Right lobe of liver (tissue), 6 donors: ENCODE measurements at places on chromosomes 5 and 9. TPM values are rescaled to one million over a fixed set of nuclear protein-coding genes. Genes with fewer than 3 reads are reported as not detected.

- no peaks in the 10 kb centered on the region for H3K36me3 ChIP-seq
- H3K27me3 ChIP-seq = no peaks in the 10 kb centered on the region
- H3K4me1 ChIP-seq = no peaks in the 10 kb centered on the region
- H3K4me3 ChIP-seq = no peak overlapping the region
- DNase-seq = no peak
- no peak overlapping the region for H3K27ac ChIP-seq
Measured at GRCh38 chr5:9126490-9126889, 419.4 kb downstream of the SEMA5A start.

Gene SLCO4C1
- 2.4 TPM for total RNA-seq

DNA sequence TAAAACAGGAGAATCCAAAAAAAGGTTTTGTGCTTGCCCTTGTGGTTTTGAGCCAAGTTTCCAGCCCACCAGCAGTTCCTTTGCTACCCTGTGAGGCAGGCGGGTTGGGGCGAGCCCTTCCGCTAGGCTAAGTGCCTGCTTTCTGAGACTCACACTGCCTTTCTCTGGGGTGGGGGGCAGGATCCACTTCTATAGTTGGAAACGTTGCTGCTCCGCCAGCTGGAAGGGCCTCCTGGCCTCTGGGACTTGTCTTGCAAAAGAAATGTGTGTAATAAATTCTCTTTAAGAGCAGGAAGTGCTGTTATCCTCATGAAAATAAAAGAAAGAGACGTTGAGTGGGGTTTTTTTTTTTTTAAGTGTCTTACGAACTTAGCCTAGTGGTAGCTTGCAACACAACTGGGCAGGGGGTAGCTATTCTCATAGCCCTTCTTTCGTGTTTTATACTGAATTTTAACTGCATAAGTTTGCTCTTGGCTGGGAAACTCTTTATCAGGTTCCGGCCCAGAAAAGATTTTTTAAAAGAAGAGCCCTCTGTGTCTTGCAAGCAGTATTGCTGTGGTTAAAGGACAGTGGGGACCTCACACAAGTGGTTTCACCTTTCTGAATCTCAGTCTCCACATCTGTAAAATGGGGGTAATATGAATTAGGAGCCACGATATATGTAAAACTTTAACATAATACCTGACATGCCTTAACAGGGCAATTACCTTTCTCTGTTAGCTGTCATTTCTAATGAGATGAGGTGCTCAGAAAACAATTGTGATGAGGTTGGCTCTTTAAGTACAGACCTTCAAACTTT is 19.8 kb downstream of the JADE2 start:
- no peak overlapping the region for H3K4me3 ChIP-seq
- no peaks in the 10 kb centered on the region for H3K27me3 ChIP-seq
- no peak overlapping the region for H3K27ac ChIP-seq
- no peaks in the 10 kb centered on the region for H3K4me1 ChIP-seq

Gene GABRA6
- total RNA-seq = not detected

- no peaks in the 10 kb centered on the region for H3K36me3 ChIP-seq
- H3K27ac ChIP-seq = no peak overlapping the region
- peaks cover 7% of the 10 kb centered on the region for H3K4me1 ChIP-seq
- DNase-seq = no peak
- no peak overlapping the region for H3K4me3 ChIP-seq
Measured at GRCh38 chr5:163245584-163245983, 191.8 kb upstream of the CCNG1 start.

DNA sequence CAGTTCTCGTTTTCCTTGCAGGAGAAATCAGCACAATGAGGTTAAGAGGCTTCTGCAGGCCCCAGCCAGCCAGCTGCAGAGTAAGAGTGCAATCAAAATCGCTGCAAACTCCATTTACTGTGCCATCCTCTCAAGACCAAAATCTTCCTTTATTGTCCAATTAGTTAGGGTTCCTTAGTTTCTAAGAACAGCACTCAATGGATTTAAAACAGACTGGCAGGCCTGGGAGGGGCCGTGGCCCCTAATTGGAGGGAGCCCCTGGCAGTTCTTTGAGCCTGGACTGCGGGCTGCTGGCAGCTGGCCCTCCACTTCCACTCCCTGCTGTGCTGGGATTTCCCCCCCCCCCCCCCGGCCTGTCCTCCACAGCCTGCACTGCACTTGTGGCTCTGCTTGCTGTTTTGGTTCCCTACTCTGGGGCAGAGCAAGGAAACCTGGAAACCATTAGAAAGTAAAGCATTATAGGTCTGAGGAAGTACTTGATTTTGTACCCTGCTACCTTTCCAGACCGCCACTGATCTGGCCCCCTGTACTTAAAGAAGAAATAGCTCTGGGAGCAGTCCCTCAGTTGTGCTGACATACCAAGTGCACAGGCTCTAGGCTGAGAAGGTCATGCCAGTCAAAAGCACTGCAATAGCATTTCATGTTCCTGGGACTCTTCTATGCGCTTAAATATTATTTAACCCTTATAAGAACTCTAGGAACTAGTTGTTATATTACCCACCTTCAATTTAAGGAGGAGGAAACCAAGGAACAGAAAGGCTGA is 129.0 kb downstream of the APBA1 start:
- no peak overlapping the region for H3K27ac ChIP-seq
- no peak for DNase-seq
- H3K4me3 ChIP-seq = no peak overlapping the region
- no peaks in the 10 kb centered on the region for H3K36me3 ChIP-seq
- no peaks in the 10 kb centered on the region for H3K27me3 ChIP-seq

DNA sequence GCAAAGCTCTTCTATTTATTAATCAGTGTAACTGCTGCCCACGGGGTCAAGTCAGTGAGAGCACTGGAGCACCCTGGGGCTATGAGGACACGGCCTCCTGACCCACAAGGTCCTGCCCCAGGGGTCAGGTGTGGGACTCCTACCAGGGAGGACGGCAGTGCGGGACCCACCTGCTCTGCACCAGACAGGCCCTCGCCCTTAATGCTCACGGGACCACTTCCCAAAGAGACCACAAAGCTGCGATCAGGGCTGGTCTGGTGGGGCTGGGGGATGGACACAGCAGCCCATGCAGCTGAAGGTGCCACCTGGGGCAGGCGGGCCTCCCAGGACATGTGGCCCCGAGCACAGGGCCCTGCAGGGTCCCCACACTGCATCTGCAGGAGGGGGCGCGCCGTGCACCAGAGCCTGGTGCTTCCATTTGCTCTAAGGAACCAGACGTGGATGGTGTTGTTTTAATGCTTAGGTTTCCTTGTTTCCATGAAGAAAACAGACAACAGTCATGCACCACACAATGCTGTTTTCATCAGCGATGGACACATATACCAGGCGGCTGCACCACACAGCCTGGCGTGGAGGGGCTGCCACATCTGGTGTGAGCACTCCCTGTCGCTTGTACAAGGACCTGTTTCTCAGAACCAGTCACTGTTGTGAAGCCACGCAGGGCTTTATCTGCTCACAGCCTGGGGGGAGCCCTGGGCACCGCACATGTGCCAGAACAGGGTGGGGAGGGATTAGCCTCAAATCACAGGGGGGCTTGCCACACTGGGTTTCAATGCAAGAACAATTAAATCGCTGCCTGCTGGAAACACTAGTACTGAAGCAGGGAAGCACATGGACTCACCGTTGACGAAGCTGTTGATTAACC is 22.6 kb downstream of the CLPTM1L start:
- H3K27ac ChIP-seq = no peak overlapping the region
- no peaks in the 10 kb centered on the region for H3K4me1 ChIP-seq
- no peak overlapping the region for H3K4me3 ChIP-seq

Gene VLDLR
- 4.0 TPM for total RNA-seq

Gene HEMGN
- total RNA-seq = 2.9 TPM

- no peak overlapping the region for H3K4me3 ChIP-seq
- H3K36me3 ChIP-seq = no peaks in the 10 kb centered on the region
- no peaks in the 10 kb centered on the region for H3K27me3 ChIP-seq
- DNase-seq = no peak
Measured at GRCh38 chr5:1281038-1281882, 13.6 kb downstream of the TERT start.

Gene GPR150
- total RNA-seq = 0.11 TPM

- H3K27me3 ChIP-seq = no peaks in the 10 kb centered on the region
- H3K4me1 ChIP-seq = no peaks in the 10 kb centered on the region
- no peak for DNase-seq
- no peak overlapping the region for H3K27ac ChIP-seq
- no peak overlapping the region for H3K4me3 ChIP-seq
- H3K36me3 ChIP-seq = no peaks in the 10 kb centered on the region
Measured at GRCh38 chr5:97162045-97162444, 19.6 kb upstream of the LIX1 start.

DNA sequence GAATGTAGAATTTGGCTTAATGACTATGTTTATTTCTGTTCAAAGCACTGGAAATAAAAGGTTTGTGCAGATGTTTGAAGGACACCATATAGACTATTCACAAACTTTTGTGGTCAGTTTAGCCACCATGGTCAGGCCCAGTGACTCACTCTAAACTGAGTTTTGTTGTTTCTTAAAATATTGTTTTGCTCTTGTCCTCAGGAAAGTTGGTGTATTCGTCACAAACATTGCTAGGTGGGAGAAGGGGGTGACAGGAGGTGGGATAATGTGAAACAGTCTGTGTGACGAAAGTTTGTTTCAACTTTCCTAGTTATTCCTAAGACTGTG is 35.0 kb upstream of the LIFR start:
- no peaks in the 10 kb centered on the region for H3K36me3 ChIP-seq
- no peaks in the 10 kb centered on the region for H3K27me3 ChIP-seq
- no peak overlapping the region for H3K27ac ChIP-seq
- DNase-seq = no peak
- H3K4me3 ChIP-seq = no peak overlapping the region
- no peaks in the 10 kb centered on the region for H3K4me1 ChIP-seq

Gene CATSPER3
- 0.81 TPM for total RNA-seq

Gene HAPLN1
- total RNA-seq = not detected

DNA sequence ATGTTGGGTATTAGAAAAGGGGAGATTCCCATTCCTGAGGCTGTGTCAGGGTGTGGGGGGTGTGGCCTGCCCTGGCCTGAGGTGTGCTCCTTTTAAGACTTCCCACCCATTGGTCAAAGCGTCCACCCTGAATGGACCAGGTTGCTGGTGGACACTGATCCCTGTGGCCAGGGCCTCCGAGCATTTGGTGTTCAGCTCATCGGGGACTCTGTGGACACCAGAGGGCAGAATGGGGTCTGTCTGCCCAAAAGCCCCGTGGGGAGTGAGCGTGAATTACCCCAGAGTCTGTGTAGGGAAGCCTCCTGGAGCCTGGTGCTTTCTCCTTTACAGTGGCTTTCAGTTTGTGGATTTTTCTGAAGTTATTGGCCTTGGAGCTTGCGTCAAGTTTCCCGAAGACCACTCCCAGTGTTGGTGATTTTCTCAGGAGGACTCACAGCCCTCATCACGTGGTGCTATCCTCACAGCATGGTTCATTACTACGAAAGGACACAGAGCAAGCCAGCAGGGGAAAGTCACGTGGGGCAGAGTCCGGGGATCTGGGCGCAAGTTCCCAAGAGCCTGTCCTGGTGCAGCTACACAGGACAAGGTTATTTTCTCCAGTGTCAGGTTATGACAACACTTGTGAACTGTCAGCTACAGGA is 55.5 kb downstream of the TENT4A start:
- H3K27ac ChIP-seq = no peak overlapping the region
- no peak overlapping the region for H3K4me3 ChIP-seq
- no peak for DNase-seq
- no peaks in the 10 kb centered on the region for H3K36me3 ChIP-seq
- no peaks in the 10 kb centered on the region for H3K4me1 ChIP-seq

GRCh38 chr9:97504381-97505216 is 3.1 kb downstream of the TMOD1 start:
- H3K27ac ChIP-seq = peak overlapping the region; percentile 45
- H3K27me3 ChIP-seq = no peaks in the 10 kb centered on the region
- H3K4me3 ChIP-seq = no peak overlapping the region
- no peaks in the 10 kb centered on the region for H3K36me3 ChIP-seq
- DNase-seq = no peak
- peaks cover 26% of the 10 kb centered on the region for H3K4me1 ChIP-seq

GRCh38 chr5:168881427-168882149 is 302.4 kb upstream of the PANK3 start:
- no peak overlapping the region for H3K27ac ChIP-seq
- H3K4me3 ChIP-seq = no peak overlapping the region
- peaks cover 2% of the 10 kb centered on the region for H3K4me1 ChIP-seq
- DNase-seq = no peak

Gene PCDHA10
- not detected for total RNA-seq

DNA sequence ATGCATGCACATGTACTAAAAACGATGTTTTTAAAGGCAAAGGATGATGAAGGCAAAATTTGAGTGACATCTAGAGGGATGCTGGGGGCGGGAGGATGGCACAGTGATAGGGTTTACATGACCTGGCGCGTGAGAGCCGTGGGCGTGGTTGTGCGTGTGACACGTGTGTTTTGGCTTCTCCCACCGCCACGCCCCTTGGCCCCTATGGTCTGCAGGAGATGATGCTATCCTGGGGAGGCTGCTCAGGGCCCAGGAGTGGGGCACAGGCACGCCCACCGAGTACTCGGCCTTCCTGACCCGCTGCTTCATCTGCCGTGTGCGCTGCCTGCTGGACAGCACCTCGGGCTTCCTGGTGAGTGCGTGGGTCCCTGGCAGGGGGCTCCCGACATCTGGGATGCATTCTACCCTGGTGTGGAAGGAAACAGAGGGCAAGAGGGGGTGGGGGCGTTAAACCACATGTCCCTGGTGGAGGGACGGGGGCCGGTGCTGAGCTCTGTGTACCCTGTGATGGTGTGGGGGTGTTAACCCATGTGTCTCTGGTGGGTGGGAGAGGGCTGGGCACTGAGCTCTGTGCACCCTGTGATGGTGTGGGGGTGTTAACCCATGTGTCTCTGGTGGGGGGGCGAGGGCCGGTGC is 19.2 kb upstream of the EXOC3 start:
- H3K4me1 ChIP-seq = no peaks in the 10 kb centered on the region
- H3K27me3 ChIP-seq = no peaks in the 10 kb centered on the region
- no peak for DNase-seq
- H3K4me3 ChIP-seq = no peak overlapping the region
- H3K36me3 ChIP-seq = no peaks in the 10 kb centered on the region

- H3K4me1 ChIP-seq = no peaks in the 10 kb centered on the region
- peaks cover 14% of the 10 kb centered on the region for H3K36me3 ChIP-seq
- no peak overlapping the region for H3K27ac ChIP-seq
Measured at GRCh38 chr5:1815881-1816292, 14.7 kb downstream of the NDUFS6 start.

DNA sequence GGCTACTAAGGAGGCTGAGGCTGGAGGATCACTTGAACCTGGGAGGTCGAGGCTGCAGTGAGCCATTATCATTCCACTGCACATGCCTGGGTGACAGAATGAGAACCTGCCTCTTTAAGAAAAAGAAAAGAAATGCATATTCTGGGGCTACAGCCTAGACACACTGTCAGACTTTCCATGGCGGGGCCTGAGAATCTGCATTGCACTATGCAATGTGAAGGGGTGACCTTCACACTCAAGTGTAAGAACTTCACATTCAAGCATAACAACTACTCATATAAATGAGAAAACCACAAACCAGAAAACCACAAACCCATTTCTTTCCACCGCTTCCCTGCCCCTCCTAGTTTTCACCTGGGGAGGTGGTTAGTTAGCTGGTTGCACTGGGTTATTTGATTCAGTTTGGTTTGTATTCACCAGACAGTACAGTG is 18.0 kb upstream of the FBP2 start:
- H3K36me3 ChIP-seq = no peaks in the 10 kb centered on the region
- no peak overlapping the region for H3K4me3 ChIP-seq
- peaks cover 31% of the 10 kb centered on the region for H3K4me1 ChIP-seq
- H3K27ac ChIP-seq = no peak overlapping the region
- DNase-seq = no peak
